NCI-H187 (cell line): ENCODE measurements at places on chromosomes 5 and 9.
A peak's percentile ranks its signal among the peaks of the same experiment; 100 is the strongest.

DNA sequence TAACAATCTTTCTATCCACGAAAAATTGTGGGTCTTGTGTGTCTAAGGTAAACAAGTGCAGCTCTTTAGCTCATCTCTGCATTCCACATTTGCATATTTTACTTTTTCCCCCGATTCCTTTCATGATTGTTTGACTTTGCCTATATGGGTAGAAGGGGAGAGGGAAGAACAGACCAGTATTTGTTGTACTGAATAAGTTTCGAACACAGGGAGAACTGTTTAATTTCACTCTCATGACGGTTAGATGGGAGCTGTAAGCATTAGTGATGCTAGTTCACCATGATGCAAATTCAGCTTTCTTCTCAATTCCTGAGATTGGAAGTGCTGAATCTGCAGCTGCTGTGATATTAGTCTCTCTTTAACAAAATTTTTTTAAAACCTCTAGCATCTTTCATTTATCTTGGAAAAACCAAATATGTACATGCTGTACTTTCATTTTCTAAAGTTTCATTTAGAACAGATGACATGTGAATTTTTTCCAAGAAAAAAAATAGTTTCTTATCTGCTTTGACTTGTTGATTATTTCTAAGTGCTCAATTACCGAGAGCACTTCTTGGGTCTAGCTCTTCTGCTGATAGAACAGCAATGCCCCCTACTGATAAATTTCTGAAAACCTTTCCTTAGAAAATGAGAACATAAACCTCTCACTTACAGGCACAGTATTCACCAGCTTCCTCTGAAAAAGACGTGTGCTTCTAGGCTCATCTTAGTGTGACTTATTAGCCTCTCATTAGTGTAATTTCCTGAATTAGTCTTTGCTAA lies 149.5 kb downstream of the BAAT start:
- DNase-seq: no peak

GRCh38 chr9:126623667-126624478 lies 10.1 kb downstream of the LMX1B start:
- DNase-seq: no peak

DNA sequence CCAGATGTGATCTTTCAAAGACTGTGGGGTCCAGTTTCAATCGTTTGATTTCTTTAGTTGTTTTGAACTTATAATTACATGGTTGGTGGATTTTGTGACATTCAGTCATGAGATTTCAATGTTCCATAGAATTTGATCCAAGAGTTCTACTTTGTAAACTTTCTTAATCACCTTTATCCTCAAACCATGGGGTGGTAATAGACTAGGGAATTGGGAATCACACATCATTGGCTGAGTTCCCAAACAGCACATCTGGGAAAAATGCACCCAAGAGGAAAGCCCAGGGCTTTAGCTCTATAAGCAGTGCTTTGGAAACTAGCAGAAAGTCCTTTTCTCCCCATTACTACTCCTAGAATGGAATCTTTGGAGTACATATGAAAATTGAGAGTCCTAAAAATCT lies 177.6 kb downstream of the NNT start:
- no peak for DNase-seq

DNA sequence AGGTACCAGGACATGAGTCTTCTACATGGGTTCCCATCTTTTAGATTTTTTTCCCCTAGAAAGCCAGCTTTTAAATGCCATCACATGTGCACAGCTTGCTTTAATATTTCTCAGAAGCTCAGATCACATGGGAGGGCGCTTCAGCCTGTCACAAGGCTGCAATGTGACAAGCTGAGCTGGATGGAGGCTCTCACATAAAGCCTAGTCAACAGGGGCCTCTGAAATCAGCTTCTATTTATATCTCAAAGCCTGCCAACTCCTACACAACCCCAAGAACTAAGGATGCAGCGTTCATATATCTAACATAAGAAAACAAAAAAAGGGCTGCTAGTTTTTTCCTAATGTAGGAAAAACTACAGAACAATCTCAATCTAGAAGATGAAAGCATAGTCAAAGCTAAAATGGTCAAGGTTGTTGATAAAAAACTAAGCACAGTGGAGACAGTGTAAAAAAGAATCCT lies 2.3 kb downstream of the ZFAND5 start:
- DNase-seq: no peak

DNA sequence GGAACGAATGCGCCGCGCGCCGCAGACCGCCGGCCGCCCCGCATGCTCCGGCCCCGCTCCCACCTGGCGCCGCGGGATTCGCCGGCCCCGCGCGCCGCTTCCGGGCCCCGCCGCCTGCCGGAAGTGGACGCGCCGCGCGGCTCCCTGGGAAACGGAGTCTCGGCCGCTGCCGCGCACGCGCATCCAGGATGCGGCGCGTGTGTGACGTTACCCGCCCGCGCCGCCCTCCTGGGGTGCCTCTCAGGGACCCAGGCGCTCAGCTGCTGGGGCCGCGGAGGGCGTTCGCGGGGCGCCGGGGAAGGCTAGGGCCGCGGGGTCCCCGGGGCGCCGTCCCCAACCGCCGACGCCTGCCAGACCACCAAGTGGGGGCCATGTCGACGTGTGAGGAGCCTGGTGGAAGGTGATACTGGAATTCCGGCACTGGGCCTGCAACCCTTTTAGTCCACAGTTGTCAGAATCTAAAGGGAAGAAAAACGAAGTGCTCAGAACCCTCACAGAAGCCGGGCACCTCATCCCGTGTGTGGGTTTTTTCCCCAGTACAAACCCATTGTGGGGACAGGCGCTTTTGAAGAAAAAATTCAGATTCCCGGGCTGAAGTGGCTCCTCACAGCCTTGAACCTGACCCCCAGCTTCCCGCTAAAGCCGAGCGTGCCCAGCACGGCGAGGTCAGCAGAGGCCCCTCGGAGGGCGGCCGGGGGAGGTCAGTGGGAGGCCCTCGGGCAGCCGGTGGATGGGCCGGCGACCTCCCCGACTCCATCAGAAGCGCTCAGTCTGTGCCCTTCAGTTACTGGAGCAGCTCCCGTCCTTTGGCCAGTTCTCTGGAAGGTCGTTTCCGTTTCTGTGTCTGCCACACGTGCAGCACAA lies at the start of gene CLPTM1L:
CLPTM1L (minus strand) TSS at position 125 of the 864 bp plus-strand sequence. CDS start 258 bp downstream, outside the sequence.
- DNase-seq: peak; percentile 82

GRCh38 chr5:74877624-74878304 lies 11.6 kb upstream of the FAM169A start:
- DNase-seq: no peak

GRCh38 chr9:84903963-84904362 lies 234.4 kb downstream of the NTRK2 start:
- DNase-seq: no peak
